ENCODE measurements at places on chromosomes 7 and 10.

GRCh38 chr7:80884511-80885195, 34.2 kb downstream of the SEMA3C start:
- DNase-seq: no peak

DNA sequence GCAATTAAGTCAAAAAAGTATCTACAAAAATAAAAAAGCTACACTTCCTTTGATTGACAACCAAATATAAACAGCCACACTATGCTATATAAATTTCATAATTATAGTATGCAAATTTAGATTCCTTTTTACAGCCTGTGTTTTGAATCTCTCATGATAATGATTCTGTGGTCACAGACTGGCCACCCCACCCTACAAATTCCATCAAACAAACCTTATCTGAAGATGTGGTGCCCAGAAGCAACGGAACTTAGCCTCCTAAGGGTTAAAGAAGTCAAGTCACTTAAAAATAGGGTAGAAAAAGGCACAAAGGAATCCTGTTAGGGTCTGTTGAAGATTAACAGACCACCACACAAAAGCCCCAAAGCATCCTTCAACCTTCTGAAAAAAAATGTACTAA, 351.8 kb downstream of the INHBA start:
- no peak for DNase-seq

DNA sequence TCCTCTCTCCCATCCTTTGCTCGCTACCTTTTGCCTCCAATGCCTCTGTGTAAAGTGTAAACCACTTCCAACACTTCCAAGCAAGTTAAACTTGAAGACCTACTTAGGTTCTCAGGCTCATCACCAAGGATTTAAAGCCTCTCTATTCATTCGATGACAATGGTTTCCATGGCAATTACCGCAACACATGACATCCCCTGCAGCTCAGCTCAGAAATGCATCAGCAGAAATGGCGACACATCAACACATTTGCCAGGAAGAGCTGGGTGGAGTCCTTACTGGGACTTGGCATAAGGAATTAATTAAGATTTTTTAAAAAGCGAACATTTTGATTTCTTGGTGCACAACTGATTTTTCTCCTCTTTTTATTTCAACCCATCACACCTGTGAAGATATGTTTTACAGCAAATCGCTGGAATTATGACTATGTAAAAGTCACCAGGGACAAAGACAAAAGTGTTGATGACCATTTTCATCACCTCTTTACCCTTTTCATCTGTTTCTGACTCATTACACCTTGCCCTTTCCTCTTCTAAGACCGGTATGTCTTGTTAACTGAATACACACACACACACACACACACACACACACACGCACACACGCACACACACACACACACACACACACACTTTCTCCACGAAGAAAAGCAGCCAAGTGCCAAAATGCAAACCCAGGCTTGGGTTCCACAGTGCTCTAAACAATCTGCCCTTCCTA, 453.4 kb upstream of the CELF2 start:
- no peak for DNase-seq

- no peak for DNase-seq
Measured at GRCh38 chr10:70827086-70827757, 11.5 kb downstream of the SGPL1 start.

DNA sequence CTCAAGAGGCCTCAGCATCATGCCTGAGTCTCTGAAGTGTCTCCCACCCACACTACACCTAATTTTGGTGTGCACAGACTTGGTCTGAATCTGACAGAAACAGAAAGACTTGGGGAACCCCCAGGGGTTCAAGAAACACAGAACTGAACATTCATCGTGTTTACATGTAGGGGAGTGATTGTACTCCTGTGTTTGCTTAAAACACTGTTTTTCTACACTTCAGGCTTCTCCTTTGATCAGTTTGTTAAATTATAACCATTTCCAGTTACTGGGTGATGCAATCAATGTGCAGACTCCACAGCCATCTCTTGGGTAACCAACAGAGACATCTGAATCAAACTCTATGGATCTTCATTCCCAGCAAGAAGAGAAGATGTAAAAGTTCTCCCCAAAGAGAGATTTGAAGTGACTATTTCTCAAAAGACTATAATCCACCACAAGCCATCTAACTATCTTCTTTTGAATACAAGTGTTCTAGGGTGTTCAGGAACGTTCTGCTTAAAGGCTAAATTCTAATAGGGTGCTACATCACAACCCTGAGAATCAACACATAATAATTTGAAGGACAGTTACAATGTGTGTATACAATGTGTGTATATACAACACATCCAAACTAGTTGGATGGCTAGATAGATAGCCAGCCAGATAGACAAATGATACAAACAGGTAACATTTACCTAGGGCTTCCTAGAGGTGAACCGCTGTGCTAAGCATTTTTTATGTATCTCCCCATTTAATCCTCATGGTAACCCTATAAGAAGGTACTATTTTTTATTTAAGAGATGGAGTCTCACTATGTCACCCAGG, 34.2 kb downstream of the DNAJC12 start:
- DNase-seq: no peak

- no peak for DNase-seq
Measured at GRCh38 chr10:100927266-100927665, 14.5 kb downstream of the SLF2 start.

- DNase-seq: no peak
Measured at GRCh38 chr7:1380821-1381580, 78.3 kb downstream of the MICALL2 start.

DNA sequence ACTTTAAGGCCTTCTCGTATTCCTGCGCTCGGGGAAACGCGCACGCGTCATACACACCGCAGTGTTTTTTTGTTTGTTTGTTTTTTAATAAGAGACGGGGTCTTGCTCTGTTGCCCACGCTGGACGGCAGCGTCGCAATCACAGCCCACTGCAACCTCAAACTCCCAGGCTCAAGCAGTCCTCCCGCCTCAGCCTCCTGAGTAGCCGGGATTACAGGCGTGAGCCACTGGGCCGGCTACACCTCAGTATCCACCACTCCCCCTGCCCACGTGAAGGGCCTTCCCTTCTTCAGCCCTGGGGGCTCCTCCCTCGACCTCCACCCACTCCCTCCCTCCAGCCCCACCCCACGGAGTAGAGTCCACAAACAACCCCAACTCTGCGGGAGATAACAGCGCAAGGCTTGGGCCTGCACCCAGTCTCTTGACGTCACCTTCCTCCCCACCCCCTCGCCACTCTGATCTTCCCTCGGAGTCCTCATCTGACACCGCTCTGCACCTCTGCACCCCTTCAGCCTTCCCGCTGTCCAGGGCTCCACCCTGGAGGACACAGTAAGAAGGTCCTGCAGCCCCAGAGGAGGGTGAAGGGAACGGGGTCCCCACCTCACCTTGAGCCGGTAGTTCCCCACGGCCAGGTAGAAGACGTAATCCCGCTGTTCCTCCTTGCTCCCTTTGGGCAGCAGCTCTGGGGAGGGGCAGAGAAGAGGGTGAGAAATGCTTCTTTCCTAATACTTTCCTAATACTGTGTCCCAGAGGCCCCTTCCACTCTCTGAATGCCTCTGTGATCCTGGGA, 2.8 kb upstream of the CLDN15 start:
- no peak for DNase-seq

DNA sequence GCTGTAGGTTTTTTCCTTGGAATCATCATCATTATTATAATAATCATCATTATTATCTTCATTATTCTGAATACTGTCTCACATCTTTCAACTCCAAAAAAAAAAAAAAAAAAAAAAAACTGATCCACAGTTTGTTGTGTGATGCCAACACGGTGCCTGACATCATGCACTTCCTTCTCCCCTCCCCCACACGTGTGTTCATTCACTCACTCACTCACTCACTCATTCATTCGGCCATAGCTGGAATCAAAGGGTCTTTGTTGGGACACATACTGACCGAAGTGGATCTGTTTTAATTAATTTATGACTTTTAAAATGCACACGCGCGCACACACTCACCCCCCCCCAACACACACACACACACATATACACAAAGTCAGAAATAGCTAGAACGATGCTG, 177.8 kb downstream of the PIP4K2A start:
- no peak for DNase-seq

All from GM12865 (cell line).